NCI-H1092 (cell line): ENCODE measurements at places on chromosomes 5 and 9.

DNA sequence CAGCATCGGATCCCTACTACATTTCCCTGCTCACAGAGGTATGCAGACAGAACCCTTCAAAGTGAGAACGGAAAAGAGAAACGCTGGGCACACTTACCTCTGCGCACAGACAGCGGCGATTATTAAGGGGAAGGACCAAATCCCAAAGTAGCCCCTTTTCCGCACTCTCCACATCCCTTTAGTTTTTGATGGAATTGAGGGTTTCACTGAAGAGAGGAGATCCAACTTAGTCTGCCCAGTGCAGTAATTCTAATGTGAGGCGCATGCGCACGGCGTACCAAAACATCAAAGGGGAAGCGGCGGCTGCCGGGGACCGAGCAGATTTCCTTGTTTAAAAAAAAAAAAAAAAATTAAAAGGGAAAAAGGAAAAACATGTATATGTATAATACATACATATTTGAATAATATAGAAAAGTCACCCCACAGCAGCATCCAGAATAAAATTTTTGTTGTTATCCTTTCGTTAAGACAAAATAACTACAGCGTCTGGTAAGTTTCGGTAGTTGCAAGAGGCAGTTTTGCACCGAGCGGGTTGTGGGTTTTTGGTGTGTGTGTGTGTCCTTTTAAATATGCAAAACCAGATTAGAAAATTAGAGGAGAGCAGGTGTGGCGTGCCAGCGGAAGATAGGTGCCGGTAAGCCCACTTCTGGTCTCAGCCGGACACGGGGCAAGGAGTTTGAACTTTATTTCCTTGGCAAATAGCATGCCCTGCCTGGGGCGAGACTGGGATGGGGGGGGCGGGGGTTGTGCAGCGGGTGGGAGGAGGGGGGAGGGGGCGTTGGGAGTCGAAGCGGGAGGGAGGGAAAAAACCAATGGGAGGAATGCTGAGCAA is at the start of gene GABRB2:
Gene GABRB2, minus strand, starts transcription at position 256 of the 832 bp plus-strand sequence. Its CDS starts 82 bp downstream, at position 174.
- DNase-seq: no peak

DNA sequence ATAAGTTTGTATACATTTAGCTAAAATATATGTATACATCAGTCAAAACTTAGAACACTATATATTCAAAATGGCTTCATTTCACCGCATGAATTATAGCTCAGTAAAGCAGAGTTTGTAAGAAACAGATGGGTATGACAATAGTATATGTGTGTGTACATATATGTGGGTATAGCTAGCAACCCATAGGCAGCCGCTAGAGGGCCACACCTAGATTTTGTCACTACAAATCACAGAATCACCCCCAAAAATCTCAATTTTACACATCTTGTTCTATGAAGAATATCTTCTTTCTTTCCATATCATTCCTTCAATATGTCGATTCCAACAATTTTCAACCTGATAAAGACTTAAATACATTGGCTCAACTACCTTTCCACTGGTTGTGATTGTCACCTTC is 357.8 kb upstream of the CCNG1 start:
- no peak for DNase-seq

GRCh38 chr5:5360941-5361520 is 61.4 kb upstream of the ICE1 start:
- no peak for DNase-seq

- no peak for DNase-seq
Measured at GRCh38 chr5:149238540-149238939, 33.1 kb upstream of the AFAP1L1 start.

DNA sequence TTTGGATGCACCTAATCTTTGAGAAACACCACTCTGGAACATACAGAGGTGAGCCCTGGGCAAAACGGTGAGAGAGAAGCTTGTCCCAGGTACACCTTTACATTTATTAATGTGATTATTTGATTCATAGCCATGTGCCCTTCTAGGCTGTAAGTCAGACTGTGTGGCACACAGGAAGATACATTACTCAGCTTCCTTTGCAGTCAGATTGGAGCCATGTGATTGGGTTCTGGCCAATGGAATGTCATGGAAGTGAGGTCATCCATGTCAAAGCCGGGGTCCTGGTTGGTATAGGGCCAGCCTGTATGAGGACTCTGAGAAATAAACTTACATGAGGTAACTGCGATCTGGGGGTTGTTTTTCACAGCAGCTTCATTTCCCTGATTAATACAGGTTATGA is 106.8 kb upstream of the CD180 start:
- DNase-seq: no peak

DNA sequence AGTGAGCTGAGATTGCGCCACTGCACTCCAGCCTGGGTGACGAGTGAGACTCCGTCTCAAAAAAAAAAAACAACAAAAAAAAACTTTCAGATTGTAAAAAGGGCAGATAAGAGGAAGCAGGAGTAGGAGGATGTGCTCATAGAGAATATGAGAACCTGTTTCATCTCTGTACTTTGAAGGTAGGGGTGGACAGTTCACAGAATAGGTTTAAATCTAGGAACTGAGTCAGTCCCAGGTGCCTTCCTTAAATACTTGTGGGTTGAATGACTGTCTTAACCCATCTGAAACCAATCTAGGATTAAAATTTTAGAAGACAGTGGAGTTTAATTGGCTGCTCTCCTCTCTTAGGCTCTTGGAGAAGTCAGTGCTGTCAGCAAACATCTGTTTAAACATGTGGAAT is 12.4 kb downstream of the POLK start:
- no peak for DNase-seq

DNA sequence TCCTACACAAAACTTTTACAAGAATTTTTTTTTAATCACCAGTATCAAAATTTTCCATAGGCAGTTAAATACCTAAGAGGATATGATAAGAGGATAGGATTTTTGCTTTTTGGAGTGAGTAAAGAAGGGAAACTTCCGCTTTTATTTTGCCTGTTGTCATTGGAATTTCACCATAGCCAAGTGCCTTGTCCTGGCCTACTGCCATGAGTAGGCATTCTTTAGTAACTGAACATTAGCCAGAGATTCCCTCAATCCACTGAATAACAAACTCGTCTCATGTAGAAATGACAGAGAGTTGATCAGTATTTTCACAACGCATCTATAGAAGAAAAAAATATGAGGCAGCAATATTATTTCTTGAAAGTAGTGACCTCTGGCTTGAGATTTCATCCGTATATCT is 289.6 kb upstream of the ADAMTSL1 start:
- DNase-seq: no peak

GRCh38 chr9:105316703-105317102 is 72.3 kb downstream of the SLC44A1 start:
- DNase-seq: no peak

DNA sequence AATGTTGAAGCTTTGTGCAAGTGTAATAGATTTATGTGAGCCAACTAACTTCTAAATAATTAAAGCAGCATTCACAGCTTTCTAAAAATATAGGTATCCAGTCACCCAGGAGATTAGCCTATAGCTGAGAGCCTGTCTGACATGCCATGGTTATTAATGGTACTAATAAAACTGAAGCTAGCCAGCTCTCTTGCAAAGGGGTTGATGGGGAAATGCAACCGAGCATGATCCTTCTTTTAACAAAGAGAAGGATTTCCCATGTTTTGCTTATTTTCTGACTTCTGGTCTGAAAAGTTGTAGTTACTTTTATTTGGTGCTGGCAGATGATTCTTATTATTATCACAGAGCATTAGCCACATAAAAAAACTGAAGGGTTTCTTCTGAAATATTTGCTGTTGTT is 488.7 kb upstream of the CYLC2 start:
- DNase-seq: no peak

DNA sequence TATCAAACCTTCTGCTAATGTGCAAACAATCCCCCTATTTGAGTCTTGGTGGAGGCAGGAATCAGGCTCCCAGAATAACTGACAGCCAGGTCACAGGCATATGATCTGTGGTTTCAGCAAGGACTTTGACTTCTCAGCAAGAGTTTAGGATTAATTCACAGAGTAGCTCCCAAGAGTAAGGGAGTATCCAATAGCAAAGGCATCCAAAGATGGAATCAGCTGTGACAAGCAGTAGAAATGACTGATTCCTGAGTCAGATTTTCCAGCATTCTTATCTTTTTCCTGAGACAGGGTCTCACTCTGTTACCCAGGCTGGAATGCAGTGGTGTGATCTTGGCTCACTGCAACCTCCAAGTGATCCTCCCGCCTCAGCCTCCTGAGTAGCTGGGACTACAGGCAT is 108.3 kb downstream of the EPB41L4A start:
- no peak for DNase-seq

DNA sequence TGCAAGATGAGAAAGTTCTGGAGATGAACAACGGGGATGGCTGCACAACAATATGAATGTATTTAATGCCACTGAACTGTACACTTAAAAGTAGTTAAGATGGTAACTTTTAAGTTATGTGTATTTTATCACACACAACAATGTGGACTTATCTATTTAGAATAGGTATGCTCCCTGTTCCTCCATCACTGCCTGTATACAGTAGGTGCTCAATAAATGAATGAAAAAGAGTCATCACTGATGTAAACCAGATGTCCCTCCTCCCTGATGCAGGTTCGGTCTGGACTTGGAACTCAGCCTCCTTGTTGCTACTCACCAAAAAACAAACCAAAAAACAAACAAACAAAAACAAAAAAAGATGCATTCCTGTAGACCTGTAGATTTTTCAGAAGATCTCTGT is 65.9 kb upstream of the BOD1 start:
- DNase-seq: no peak

- DNase-seq: no peak
Measured at GRCh38 chr9:68821911-68822310, 116.9 kb downstream of the PIP5K1B start.

- peak; percentile 83 for DNase-seq
Measured at GRCh38 chr9:14524873-14525515, 168.2 kb downstream of the ZDHHC21 start.

DNA sequence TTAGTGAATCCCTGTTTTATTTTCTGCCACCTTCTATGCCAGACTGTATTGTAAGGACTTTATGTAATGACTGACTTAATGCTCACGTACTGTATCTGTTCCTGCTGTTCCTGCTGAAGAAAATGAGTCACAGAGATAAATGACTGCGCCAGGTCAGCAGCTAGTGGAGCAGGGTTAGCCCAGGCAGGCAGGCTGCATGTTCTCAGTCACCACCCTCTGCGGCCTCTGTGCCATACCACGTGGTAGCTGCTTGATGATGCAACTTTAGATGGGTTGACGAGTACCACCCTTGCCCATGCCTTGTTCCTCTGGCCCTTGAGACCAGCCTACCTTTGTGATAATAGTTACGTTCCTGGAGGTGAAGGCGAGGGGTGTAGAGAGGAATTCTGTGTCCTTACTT is 161.9 kb downstream of the TRIO start:
- no peak for DNase-seq

DNA sequence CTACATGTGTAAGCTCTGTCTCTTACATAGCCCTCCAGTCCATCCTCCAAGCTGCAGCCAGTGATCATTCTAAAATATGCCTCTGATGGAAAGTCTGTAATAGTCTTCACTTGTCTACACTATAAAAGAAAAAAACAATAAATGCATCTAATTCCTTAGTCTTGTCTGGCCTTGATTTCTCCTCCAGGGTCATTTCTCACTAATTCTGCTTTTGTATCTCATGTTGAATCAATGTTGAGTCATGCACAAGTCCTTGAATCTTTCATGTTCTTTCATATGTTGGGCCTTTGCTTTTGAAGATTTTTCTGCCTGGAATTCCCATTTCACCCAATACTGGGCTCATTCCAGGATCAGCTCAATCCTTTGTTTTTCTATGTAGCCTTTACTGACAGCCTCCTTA is 121.1 kb upstream of the TRIM32 start:
- DNase-seq: no peak

- no peak for DNase-seq
Measured at GRCh38 chr5:82570-82969, 9.4 kb upstream of the PLEKHG4B start.

- no peak for DNase-seq
Measured at GRCh38 chr9:25322142-25322541, 356.1 kb downstream of the TUSC1 start.

- no peak for DNase-seq
Measured at GRCh38 chr5:102545175-102545574, 46.4 kb upstream of the SLCO6A1 start.

DNA sequence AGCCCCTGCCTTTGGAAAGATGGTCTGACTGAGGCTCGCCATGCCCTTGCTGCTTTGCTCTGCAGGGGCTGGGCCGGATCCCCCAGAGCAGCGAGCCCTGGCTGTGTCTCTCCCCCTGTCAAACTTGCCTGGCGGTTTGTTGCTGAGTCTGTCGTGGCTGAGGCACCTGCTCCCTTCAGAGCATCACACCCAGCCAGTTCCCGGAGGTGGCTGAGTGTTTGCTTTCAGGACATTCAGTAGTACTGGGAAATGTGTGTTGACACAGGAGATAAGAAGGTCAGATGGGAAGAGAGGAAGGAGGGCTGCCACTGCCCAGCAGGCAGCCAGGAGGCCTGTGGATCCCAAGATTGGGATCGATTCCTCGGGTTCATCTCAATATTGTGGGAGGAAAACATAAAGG is 62.9 kb downstream of the GADD45G start:
- peak; percentile 89 for DNase-seq

DNA sequence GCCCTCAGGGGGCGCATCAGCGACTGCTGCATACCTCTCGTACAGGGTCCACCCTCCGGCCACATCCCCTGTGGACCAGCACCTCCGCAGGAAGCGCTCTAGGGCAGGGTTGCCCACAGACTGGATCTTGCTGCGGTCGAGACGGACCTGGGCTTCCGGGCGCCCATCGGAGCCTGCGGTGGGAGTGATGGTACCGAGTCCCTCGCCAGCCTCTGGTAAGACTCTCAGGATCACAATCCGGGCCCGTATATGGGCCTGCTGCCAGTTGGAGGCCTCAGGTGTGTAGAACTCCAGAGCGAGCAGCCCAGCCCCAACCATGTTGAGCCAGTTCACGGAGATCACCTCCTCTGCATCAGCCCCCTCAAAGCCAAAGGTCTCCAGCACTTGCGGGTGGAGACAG is 323.0 kb downstream of the ANXA1 start:
- DNase-seq: no peak

DNA sequence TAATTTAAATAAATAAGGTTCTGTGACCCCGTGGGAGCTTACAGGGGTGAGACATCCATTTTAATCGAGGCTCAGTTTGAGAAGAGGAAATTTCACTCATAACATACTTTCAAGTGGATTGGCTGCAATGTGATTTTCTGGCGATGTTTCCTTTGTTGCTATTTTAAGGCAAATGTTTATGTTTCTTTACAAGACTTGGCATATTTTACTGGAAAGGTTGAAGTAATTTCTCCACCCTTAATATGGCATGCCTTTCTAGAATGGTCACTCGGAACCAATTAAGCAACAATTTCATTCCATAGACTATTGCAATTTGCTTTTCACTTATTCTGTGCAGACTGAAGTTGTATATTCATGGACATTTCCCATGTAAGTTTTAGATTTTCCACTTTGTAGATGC is 438.0 kb upstream of the WWC1 start:
- no peak for DNase-seq

DNA sequence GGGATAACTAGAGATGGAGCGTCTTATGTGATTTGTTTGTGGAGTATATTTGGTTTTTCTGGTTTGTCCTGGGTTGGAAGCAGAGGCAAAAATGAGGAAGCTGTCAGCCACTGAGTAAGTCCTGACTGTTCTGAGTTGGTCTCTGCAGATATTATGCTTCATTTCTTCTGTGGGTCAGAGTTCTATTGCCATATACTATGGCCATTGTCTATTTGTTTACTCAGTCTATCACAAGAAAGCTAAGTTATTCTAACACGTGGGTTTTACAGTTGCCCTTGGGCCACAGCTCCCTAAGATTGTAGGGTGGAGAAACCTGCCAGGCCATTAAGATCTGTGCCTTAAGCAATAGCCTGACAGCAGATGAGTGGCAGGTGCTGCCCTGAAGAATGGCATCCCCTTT is 3.0 kb upstream of the CTSV start:
- no peak for DNase-seq

GRCh38 chr5:145483212-145483611 is 351.9 kb downstream of the PRELID2 start:
- DNase-seq: no peak
